ENCODE measurements at places on chromosomes 16 and 17.

GRCh38 chr17:45852535-45853297 lies 8.0 kb downstream of the SPPL2C start:
- peak; percentile 74 for DNase-seq
- peaks cover 9% of the 10 kb centered on the region for H3K4me1 ChIP-seq
- no peak overlapping the region for H3K27ac ChIP-seq
- peaks cover 7% of the 10 kb centered on the region for H3K27me3 ChIP-seq

GRCh38 chr17:29196769-29197515 lies 16.7 kb upstream of the MYO18A start:
- no peak overlapping the region for H3K4me3 ChIP-seq
- no peaks in the 10 kb centered on the region for H3K36me3 ChIP-seq
- H3K4me1 ChIP-seq: no peaks in the 10 kb centered on the region

DNA sequence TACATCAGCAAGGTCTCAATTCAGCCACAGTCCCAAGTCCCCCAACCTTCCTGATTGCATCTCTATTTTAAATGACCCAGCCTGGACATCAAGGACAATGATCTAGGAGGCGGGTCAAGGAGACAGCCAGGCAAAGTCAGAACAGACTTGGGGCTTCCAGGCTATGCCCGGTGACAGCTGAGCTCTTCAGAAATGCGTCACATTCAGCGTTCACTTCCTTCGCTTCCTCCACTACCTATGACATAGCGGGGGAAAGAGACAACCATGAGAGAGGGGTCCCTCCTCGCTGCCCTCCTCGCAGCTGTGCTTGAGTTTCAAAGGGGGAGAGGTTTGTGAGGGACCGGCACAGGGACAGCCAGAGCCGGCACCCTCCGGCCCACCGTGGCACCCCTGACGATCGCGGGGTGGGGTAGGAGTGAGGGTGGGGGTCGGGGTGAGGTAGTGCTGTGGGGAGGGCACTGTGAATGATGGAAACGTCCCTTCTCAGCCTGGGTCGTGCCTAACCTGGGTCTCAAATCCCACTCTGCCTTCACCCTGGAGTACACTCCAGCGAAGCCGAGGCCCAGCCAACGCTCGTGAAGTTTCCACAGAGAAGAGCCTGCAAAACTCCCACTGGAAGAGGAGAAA lies 12.3 kb upstream of the LGALS3BP start:
- H3K27ac ChIP-seq: no peak overlapping the region
- peaks cover 8% of the 10 kb centered on the region for H3K4me1 ChIP-seq
- H3K27me3 ChIP-seq: no peaks in the 10 kb centered on the region

GRCh38 chr17:43070872-43071271 lies 45.8 kb downstream of the RND2 start:
- no peak for DNase-seq
- no peaks in the 10 kb centered on the region for H3K27me3 ChIP-seq
- H3K36me3 ChIP-seq: peaks cover 2% of the 10 kb centered on the region
- no peak overlapping the region for H3K27ac ChIP-seq
- H3K4me3 ChIP-seq: no peak overlapping the region

GRCh38 chr17:70110443-70110880 lies 35.4 kb downstream of the KCNJ16 start:
- no peaks in the 10 kb centered on the region for H3K36me3 ChIP-seq
- H3K27me3 ChIP-seq: no peaks in the 10 kb centered on the region

DNA sequence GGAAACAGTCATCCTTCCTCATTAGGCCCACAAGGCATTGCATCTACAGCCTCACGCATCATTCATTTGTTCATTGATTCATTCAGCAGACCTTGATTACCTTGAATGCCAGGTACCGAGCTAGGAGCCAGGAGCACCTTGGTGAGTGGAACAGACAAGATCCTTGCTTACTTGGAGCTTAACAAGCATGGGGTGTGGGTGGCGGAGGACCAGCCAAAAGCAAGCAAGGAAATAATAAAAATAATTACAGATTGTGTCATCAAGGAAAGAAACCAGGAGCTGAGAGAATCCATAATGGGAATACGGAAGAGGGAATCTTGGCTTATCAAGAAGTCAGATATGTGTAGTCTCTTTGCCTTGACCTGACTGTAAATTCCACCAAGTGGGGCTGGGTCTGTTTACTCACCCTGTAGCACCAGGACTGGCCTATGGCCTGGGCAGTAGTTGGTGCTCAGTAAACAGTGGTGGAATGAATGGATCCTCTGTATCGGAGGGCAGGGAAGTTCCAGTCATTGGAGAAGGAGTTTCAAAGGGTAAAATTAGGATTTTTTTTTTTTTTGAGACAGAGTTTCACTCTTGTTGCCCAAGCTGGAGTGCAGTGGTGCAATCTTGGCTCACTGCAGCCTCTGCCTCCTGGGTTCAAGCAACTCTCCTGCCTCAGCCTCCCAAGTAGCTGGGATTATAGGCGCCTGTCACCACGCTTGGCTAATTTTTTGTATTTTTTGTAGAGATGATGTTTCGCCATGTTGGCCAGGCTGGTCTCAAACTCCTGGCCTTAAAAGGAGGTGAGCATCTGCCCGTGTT lies 157.7 kb downstream of the MSI2 start:
- no peaks in the 10 kb centered on the region for H3K4me1 ChIP-seq
- no peaks in the 10 kb centered on the region for H3K27me3 ChIP-seq
- peaks cover 3% of the 10 kb centered on the region for H3K36me3 ChIP-seq
- no peak overlapping the region for H3K4me3 ChIP-seq

DNA sequence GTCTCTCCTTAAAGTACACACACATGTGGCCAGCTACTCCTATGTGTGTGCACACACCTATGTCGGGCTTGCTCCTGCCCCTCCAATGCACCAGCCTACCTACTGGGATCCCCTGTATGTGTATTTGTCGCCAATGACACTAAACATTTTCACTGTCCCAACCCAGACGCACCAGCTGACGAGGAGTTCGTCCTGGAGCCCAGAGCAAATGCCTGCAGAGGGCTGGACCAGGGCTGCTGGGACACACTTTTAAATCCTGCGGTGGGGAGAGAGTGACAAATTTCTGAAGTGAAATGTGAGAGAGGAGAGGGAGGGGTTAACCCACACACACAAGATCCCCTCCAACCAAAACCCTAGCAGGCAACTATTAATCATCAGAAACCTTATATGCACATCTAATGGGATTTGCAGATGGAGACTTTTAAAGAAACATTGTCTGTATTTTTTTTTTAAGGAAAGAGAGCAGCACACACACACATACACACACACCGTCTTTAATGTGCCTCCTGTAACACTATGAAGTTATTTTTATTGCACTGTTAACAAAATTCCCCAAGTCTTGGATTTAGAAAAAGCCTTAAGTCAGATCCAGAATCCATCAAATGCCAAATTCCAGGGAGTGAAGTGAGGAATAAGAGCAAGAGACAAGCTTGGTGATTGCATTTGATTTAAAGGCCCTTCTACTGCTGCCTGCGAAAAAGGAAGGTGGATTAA lies at the start of gene MEOX1:
TSS of gene MEOX1 (minus strand) at position 224 of the 714 bp plus-strand sequence. CDS start 388 bp downstream, outside the sequence.
- H3K36me3 ChIP-seq: no peaks in the 10 kb centered on the region
- peaks cover 51% of the 10 kb centered on the region for H3K4me1 ChIP-seq
- no peak for DNase-seq
- no peaks in the 10 kb centered on the region for H3K27me3 ChIP-seq
- H3K4me3 ChIP-seq: peak within 1 kb of the TSS; percentile 39
- H3K27ac ChIP-seq: peak within 1 kb of the TSS; percentile 52

DNA sequence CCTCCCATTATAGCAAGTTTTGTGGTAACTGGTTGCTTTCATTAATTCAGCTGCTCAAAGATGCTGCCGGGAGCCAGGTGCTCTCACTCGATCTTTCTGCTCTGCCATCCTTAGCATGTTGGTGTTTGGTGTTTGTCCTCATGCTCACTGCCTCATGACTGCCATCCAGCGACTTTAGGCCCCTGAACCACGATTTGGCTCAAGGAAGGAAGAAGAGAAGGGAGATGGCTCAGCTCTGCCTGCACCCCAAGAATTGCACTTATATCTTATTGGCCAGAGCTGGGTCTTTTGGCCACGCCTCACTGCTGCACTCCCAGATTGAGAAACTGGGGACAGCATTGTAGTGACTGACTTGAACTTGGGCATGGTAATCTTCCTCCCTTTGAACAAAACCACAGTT lies 52.7 kb downstream of the ARSG start:
- no peaks in the 10 kb centered on the region for H3K27me3 ChIP-seq
- H3K36me3 ChIP-seq: no peaks in the 10 kb centered on the region
- H3K27ac ChIP-seq: no peak overlapping the region

All from CD4-positive, alpha-beta T cell (primary cell).